ENCODE measurements at places on chromosomes 5 and 9.

- no peak overlapping the region for H3K27ac ChIP-seq
- H3K4me1 ChIP-seq: no peaks in the 10 kb centered on the region
- no peaks in the 10 kb centered on the region for H3K36me3 ChIP-seq
- no peaks in the 10 kb centered on the region for H3K27me3 ChIP-seq
These were observed 147.6 kb downstream of the ADAMTS6 start for GRCh38 chr5:65334077-65334476.

DNA sequence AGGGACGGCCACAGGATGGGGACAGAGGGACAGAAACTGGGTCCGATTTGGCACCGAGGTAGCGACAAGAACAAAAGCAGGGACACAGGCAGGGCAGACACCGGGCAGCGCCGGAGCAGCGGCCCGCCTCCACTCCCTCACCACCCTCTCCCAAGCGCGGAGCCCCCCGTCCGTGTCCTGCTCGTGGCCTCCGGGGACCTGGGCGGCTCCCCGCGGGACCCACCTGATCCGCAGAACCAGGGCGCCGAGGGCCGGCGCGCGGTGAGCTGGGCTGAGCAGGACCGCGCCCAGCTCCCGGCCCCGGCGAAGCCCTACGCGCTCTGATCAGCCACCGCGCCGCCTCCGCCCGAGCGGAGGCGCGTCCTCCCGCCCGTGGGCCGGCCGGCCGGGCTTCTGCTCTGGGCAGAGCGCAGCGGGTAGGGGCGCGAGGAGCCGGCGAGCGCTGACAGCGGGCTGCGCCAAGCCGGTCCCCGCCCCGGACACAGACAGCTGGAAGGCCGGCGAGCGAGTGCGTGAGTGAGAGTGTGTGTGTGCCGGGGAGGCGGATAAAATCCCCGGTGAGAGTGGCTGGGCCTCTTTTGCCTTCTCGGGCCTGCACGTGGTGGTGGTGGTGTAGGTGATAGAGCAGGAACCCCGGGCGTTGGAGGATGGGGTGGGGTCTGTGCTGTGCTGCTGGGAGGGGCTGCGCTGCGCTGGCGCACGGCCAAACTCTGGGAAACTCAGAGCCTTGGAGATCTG, at the start of gene GGTA1:
TSS of gene GGTA1 (minus strand) at position 418 of the 738 bp plus-strand sequence. CDS start 31,922 bp downstream, outside the sequence.
- no peak for DNase-seq
- H3K27ac ChIP-seq: no peak within 1 kb of the TSS
- H3K36me3 ChIP-seq: no peaks in the 10 kb centered on the region
- H3K4me1 ChIP-seq: peaks cover 3% of the 10 kb centered on the region

- peak; percentile 81 for DNase-seq
- H3K4me3 ChIP-seq: no peak overlapping the region
- H3K27me3 ChIP-seq: no peaks in the 10 kb centered on the region
- H3K36me3 ChIP-seq: no peaks in the 10 kb centered on the region
- no peak overlapping the region for H3K27ac ChIP-seq
These were observed 279.8 kb upstream of the POU5F2 start for GRCh38 chr5:94021246-94021645.

DNA sequence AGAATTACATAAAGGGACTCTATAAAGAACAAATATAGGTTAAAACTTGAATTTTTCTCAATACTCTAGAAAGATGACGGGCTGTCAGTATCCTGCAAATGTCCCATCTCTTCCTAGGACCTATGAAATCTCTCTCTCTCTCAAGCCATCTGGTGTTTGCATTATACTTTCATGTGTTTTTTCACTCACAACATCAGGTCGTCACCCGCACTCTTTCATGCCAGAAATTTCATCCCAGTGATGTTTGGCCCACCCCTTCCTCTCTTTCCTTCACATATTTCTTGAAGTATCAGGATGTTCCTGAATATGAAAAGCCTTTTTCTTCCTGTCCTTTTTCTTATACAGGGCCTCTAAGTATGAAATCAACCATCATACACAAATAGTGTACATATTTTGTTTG, 63.3 kb upstream of the GAS1 start:
- no peak for DNase-seq
- no peak overlapping the region for H3K27ac ChIP-seq
- H3K27me3 ChIP-seq: no peaks in the 10 kb centered on the region
- no peaks in the 10 kb centered on the region for H3K36me3 ChIP-seq

GRCh38 chr9:3664044-3664443, 138.2 kb upstream of the RFX3 start:
- H3K4me1 ChIP-seq: no peaks in the 10 kb centered on the region
- H3K4me3 ChIP-seq: no peak overlapping the region
- no peaks in the 10 kb centered on the region for H3K27me3 ChIP-seq
- H3K27ac ChIP-seq: no peak overlapping the region

DNA sequence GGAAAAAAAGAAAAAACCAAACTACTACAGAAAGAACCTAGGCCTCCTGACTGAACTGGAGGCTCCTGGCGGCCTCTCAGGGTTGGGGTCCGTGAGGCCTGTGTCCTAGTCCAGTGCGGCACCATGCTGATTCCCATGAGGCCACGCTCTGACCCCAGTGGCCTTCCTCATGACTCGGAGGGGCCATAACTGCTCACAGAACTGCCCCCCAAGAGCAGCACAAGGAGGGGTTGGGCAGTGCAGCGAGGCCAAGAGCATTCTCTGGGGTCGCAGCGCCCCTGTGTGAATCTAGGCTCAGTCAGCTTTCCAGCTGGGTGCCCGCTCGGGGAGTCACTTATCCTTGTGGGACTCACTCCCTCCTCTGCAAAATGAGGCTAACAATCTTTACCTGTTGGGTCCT, 79.3 kb upstream of the FBXW11 start:
- no peaks in the 10 kb centered on the region for H3K27me3 ChIP-seq
- H3K4me1 ChIP-seq: no peaks in the 10 kb centered on the region
- no peak overlapping the region for H3K27ac ChIP-seq
- no peak for DNase-seq

DNA sequence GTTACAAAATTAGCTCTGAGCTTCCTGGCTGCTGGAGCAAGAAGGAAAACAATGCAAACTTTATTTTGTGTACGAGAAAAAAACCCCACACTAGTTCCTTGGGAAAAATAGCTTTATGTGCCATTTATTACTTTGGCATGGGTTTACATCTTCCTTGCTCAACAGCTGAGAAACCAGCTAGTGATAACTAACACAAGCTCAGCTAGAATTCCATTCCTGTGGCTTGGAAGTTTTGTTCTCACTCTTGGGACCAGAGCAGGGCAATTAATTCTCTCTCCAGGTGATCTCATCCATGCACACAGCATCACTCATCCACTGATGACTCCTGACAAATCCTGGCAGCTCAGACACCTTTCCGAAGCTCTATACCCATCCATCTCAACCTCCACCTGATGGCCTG, 104.1 kb downstream of the CRB2 start:
- no peak overlapping the region for H3K27ac ChIP-seq
- H3K4me3 ChIP-seq: no peak overlapping the region
- no peaks in the 10 kb centered on the region for H3K36me3 ChIP-seq
- no peak for DNase-seq

DNA sequence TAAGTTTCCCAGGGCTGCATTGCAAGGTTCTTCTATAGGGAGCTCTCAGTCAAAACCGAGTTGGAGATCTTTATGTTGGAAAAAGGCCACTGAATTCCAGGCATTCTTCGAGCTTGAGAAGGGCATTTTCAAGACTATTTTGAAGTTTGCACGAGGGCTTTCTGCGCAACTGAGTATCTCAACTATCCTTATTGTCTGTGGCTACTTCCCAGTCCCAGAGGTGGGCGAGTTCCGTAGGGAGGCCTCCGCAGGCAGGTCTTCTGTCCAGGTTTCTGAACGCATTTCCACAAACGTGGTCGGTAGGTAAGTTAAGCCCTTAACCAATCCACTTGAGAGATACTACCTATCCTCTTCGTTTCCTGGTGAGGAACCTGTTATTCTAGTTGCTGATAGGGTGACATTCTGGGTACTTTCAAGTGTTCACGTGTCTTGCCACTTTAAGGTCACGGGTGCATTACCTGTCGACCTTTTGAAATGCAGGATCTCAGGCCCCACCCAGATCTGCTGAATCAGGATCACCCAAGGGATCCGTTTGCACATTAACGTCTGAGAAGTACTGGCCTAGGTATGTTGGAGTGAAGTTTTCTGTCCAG, 51.4 kb upstream of the TJP2 start:
- H3K36me3 ChIP-seq: no peaks in the 10 kb centered on the region
- DNase-seq: no peak
- peak overlapping the region; percentile 71 for H3K4me3 ChIP-seq
- peaks cover 3% of the 10 kb centered on the region for H3K4me1 ChIP-seq
- no peaks in the 10 kb centered on the region for H3K27me3 ChIP-seq

DNA sequence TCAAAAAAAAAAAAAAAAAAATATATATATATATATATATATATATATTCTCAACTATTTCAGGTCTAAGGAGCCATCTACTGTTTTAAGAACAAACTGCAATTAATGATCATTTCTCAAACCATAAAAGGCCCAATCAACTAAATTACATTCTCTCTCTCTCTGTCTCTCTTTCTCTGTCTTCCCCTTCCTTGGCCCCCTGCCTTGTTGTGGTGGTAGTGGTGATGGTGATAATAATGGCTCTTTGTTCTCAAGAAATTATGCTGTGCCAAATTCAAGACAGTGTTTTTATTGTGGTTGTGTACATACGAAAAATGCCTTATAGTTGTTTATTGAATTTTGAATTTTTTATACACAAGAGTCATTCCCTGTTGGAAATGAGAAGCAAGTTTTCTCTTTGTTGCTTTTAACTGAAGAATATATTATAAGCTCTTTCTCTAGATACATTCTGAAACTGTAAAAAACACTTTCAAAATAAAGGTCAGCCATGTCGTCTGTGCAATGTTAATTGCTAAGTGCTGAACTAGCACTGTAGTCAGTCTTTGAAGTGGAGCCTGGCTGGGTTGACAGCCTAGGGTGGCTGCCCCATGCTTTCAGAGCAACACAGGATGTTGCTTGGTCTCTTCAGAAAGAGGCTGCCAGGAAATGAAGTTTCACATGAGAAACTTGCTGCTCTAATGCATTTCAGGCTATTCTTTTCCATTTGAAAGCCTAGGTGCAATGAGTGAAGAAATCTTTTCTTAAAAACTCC, 96.0 kb downstream of the HINT1 start:
- no peak overlapping the region for H3K27ac ChIP-seq
- H3K36me3 ChIP-seq: no peaks in the 10 kb centered on the region
- H3K4me1 ChIP-seq: no peaks in the 10 kb centered on the region
- H3K4me3 ChIP-seq: no peak overlapping the region

DNA sequence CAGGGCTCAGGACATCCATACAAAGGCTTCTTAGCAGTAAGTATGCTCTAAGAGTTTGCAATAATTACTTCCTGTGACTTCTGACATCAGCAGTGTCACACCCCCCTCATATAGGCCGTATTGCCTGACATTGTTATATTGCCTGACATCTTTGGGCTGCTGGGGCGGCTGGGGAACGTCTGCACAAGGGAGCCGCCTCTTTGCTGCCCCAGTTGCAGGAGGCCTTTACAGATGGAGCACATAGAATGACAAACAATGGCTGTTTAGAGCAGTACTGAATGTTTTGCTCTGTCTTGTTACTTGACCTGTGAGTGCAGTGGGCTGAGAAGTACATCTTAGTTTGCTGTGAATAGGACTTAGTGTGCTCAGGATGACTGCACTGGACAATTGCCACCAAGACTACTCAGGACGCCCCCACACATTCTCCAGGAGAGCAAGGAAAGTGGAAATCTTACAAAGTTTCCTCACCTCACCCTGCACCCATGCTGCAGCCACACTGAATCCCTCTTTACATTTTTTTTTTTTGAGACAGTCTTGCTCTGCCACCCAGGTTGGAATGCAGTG, 65.4 kb upstream of the SPOCK1 start:
- no peak overlapping the region for H3K4me3 ChIP-seq
- no peaks in the 10 kb centered on the region for H3K27me3 ChIP-seq
- H3K36me3 ChIP-seq: no peaks in the 10 kb centered on the region
- H3K27ac ChIP-seq: no peak overlapping the region
- H3K4me1 ChIP-seq: no peaks in the 10 kb centered on the region

DNA sequence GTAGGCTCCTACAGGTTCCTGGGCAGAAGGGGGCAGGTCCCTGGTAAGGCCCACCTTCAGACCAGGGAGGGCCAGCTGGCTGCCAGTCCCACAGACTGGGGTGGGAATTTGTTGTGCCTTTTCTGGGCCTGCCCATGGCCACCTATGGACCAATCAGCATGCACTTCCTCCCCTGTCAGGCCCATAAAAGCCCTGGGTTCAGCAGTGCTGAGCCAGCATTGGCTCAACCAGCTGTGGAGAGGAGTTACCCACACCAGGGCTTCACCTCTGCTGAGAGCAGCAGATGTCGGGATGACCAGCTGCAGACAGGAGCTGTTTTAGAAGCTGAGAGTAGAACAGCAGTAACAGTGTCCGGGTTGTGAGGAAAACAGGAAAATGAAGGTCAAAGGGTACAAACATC, 373.4 kb upstream of the ACO1 start:
- H3K36me3 ChIP-seq: no peaks in the 10 kb centered on the region
- no peak overlapping the region for H3K4me3 ChIP-seq
- H3K27me3 ChIP-seq: no peaks in the 10 kb centered on the region
- DNase-seq: no peak
- H3K4me1 ChIP-seq: no peaks in the 10 kb centered on the region

GRCh38 chr5:171848486-171848885, 62.9 kb downstream of the SMIM23 start:
- H3K27me3 ChIP-seq: no peaks in the 10 kb centered on the region
- H3K4me1 ChIP-seq: no peaks in the 10 kb centered on the region
- no peak for DNase-seq
- no peak overlapping the region for H3K27ac ChIP-seq

- no peaks in the 10 kb centered on the region for H3K27me3 ChIP-seq
- H3K36me3 ChIP-seq: no peaks in the 10 kb centered on the region
- peaks cover 28% of the 10 kb centered on the region for H3K4me1 ChIP-seq
- DNase-seq: no peak
- no peak overlapping the region for H3K27ac ChIP-seq
These were observed 2.7 kb upstream of the GBGT1 start for GRCh38 chr9:133166392-133166791.

DNA sequence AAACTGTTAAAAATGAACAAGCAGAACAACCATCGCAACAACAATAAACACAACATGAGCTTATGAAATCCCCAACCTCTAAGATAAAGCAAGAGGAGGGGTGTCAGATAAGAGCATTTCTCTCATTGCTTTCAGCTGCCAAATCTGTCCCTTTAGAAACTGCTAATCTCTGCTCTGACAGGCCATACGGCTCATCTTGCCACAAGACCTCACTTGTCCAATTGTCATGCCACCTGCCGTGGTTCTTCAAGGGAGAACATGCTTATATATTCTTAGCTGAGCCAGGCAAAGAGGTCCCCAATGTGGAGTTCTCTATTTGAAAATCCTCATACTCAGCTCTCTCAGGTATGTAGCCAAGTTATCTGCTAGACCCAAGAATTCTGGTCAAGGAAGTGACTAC, 405.0 kb upstream of the TNC start:
- H3K27me3 ChIP-seq: no peaks in the 10 kb centered on the region
- H3K4me1 ChIP-seq: no peaks in the 10 kb centered on the region
- DNase-seq: no peak
- H3K27ac ChIP-seq: no peak overlapping the region

Data from Panc1 (cell line).